T follicular helper cell (primary cell): ENCODE measurements at places on chromosomes 1 and 21.

DNA sequence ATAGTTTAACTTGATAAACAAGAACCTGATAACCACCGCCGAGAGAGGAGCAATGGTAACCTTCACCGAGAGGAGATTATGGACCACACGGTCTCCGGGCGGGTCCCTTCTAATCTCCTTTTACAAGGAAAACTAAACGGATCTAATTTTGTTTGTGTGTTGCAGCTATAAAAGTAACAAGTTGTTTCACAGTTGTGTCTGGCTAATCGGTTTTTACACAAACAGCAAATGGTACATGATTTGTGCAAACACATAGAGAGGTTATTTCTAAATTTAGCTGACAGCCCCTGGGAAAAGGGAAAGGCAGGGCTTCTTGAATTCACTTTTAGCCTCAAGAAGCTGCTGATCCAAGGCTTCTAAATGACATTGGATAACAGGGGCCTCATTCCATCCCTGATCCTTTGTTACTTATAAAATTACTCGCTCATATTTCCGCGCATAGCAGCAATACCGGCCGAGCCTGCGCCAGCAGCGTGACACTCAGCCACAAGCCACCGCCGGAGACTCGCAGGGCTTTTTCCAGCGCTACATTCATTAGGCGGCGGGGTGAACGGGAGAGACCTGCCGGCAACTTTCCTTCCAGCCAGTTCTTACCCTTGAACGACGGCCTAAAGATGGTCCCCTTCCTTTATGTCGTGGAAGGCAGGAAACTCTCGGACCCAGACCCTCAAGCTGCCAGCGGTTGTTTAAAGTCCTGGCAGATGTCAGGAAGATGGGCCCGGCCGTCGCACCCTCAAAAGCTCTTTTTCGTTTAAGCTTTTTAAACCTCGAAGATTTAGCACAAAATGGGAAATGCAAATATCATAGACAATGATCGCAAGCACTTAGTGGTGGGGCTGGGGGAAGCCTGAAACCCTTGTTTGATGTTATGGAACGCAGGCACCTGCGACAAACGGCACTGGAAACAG lies 4.4 kb downstream of the FOXD3 start:
- DNase-seq = no peak

- DNase-seq = no peak
Measured at GRCh38 chr1:41394369-41394744, 33.1 kb downstream of the FOXO6 start.

DNA sequence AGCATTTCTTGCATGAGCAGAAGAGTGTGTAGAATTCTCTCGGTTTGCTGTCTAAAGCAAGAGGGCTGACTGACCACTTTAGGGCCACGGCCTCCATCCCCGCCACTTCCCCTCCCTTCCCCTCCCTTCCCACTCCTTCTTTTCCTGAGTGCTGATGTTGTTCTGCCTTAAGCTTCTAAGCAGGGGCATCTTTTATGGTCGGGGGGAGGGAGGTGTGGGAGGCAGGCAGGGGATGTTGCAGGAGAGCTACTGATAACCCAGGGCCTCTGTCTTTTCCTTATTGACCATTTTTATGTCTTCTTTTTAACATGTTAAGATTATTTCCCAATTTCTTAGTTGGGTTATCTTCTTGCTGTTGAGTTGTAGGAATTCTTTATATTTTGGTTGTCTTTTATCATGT lies 15.1 kb downstream of the USP25 start:
- no peak for DNase-seq

DNA sequence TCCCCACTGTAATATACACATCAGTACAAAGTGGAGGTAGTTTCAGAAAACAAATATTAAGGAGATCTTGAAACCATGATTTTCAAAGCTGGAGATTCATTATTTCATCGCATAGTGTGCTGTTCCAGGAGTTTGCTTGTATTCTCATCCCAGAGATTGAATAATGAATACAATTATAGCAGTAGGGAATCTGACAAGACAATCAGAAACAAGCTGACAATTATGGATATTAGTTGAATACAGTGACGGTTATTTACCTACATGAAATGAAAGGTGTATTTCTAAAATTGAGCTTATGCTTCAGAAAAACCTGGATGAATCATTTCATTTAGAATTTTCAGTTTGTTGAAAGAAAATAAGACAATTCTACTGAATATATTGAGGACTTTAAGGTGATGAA lies 2119.0 kb downstream of the MRPL39 start:
- no peak for DNase-seq

GRCh38 chr1:35931446-35932157 lies 697 bp downstream of the AGO3 start:
- no peak for DNase-seq
